ENCODE measurements at places on chromosomes 6 and 20.

DNA sequence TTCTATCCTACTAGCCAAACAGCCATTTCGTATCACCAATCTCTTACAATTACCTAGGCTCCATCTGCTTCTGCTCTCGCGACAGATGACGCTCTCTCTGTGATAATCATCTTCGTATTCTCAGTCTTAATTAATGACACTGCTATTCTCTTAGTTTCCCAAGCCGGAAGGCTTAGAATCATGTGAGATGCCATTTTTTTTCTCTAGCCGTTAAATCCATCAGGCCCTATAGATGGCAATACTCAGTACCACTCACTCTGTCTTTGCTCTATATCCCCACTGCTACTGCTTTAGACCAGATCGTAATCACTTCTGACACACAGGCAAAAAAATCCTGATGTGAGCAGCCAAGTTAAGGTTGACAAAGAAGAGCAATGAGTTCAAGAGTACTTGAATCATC, 2.1 kb upstream of the THEMIS start:
- DNase-seq, result no peak

DNA sequence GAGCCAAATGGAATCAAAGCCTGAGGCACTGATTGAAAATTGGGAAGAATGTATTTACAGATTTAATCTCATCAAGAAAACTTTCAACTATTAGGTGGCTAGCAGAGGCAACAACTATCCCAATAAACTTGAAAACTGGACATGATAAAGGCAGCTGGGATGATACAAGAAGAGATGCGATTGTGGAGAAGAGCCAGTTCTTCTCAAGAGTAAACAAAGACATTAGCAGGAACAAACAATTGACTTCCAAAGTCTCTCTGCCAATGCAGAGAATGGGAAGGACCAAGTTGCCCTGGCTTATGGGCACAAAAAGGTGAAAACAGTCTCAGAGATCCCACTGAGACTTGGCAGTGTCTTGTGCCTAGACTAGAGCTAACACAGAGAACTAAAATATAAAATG, 132.4 kb downstream of the SOBP start:
- no peak for DNase-seq

GRCh38 chr20:36571564-36572504, 1.6 kb upstream of the TGIF2 start:
- no peak for DNase-seq

DNA sequence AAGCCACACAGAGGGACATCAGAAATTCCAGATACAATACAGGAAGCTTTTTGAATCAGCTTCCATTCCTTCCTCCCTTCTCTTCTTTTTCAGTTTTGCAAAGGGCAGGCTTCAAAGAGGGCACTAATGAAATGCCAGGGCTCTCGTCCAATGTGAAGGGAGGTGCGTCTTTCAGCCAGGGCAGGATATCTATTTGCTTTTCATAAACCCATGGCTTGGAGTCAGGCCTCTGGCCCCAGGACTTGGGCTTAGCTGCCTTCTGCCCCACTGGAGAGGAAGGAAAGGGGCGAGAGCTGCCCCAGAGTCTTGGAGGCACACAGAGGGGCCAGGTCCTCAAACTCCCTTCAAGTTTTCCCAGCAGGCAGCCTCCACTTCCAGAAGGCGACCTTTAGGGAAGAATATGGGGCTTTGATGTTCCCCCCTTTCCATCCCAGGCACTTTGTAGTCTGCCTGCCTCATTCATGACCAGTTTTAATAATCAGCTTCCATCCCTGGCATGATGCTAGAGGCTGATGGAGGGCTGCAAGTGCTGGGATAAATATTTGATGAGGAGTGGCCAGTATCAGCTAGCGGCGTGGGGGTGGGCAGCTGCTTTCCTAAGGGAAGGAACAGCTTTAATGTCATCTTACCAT, 234.8 kb downstream of the NRN1 start:
- no peak for DNase-seq

DNA sequence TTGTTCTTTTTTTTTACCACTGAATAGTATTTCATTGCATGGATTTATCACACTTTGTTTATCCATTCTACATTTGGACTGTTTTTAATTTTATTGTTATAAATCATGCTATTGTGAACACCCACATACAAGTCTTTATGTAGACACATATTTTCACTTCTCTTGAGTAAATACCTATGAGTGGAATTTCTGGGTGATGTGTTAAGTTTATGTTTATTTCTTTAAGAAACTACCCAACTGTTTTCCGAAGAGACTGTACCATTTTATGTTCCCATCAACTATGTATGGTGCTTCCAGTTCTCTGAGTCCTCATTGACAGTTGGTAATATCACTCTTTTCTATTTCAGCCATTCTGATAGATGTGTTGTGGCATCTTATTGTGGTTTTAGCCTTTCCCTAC, 54.0 kb downstream of the RIN2 start:
- no peak for DNase-seq
